Dermis blood vessel endothelial cell (primary cell): ENCODE measurements at places on chromosomes 2 and 18. TPM values are rescaled to one million over a fixed set of nuclear protein-coding genes. Genes with fewer than 3 reads are reported as not detected.

CTLA4 gene
- 1.7 and 2.2 TPM in 2 replicates for total RNA-seq

KYNU gene
- total RNA-seq = 0.17 TPM in 1 of 2 replicates, not detected in the other

SRD5A2 gene
- total RNA-seq = not detected in 2 replicates

LONRF2 gene
- total RNA-seq = under 0.01 TPM in 1 of 2 replicates, not detected in the other

GRB14 gene
- 0.51 and 2.3 TPM in 2 replicates for total RNA-seq

SP5 gene
- not detected in 2 replicates for total RNA-seq

CXCR1 gene
- total RNA-seq = not detected in 2 replicates

C2orf66 gene
- under 0.01 and 0.14 TPM in 2 replicates for total RNA-seq

C1QL2 gene
- total RNA-seq = not detected in 2 replicates

CAPN14 gene
- 0.05 TPM in 1 of 2 replicates, not detected in the other for total RNA-seq

PSMD14 gene
- 82.7 and 113 TPM in 2 replicates for total RNA-seq

LINC00305 gene
- total RNA-seq = 0.14 TPM in 1 of 2 replicates, not detected in the other

TUBA3E gene
- total RNA-seq = not detected in 2 replicates

FAM110C gene
- total RNA-seq = 0.28 and 0.51 TPM in 2 replicates

TNFAIP6 gene
- under 0.01 TPM in 1 of 2 replicates, not detected in the other for total RNA-seq

IL36B gene
- total RNA-seq = not detected in 2 replicates

EIF2AK3 gene
- total RNA-seq = 19.7 and 30.1 TPM in 2 replicates

POTEC gene
- total RNA-seq = not detected in 2 replicates

MC2R gene
- total RNA-seq = not detected in 2 replicates

REG3G gene
- total RNA-seq = not detected in 2 replicates
